ENCODE measurements at places on chromosomes 13 and 19.

DNA sequence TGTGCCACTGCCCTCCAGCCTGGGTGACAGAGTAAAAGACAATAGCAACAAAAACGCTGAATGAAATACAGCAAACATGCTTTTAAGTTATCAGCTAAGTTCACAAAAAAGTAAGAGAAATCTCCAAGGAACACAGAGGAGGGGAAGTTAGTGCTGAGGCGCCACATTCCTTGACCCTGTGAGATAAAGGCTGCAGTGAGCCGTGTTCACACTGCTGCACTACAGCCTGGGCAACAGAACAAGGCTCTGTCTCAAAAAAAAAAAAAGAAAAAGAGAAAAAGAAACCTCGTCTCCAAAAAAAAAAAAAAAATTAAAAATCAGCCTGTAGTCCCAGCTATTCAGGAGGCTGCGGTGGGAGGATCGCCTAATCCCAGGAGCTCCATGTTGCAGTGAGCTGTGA, 16.3 kb upstream of the DOCK6 start:
- no peak for DNase-seq

- no peak for DNase-seq
Measured at GRCh38 chr13:38535261-38535660, 151.6 kb upstream of the FREM2 start.

DNA sequence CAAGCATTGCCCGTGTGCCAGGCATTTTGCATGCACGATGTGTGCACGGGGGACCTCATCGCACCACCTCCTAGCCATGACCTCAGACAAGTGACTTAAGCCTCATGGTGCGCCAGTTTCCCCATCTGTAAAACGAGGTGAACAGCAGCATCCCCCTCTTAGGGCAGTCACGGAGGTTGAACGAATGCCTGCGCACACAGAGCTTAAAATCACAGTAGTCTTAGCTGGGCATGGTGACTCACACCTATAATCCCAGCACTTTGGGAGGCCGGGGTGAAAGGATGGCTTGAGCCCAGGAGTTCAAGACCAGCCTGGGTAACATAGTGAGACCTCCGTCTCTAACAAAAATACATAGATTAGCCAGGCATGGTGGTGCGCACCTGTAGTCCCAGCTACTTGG, 48.6 kb downstream of the PIN1 start:
- no peak for DNase-seq

GRCh38 chr13:46100191-46100815, 4.5 kb downstream of the CPB2 start:
- DNase-seq, result no peak

GRCh38 chr19:41324231-41324702, 14.3 kb downstream of the CCDC97 start:
- DNase-seq, result no peak

DNA sequence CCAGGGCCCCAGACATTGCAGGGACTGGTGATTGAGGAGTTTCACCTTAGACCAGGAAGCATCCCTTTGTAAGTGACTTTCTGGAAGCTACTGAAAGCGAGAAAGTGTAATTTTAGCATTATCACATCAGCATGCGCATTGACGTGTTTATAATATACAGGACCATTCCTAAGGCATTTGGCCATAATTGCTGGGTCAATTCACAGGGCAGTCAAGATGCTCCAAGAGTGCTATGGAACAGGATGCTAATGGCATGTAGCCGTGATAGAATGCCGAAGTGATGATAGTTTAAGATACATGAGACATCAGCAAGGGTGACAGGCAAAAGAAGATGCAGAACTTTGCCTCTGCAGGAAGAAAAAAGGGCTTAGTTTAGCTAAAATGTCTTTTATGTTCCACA, 347.6 kb upstream of the NBEA start:
- DNase-seq, result no peak

GRCh38 chr13:74299721-74300120, 165.5 kb upstream of the KLF12 start:
- no peak for DNase-seq

DNA sequence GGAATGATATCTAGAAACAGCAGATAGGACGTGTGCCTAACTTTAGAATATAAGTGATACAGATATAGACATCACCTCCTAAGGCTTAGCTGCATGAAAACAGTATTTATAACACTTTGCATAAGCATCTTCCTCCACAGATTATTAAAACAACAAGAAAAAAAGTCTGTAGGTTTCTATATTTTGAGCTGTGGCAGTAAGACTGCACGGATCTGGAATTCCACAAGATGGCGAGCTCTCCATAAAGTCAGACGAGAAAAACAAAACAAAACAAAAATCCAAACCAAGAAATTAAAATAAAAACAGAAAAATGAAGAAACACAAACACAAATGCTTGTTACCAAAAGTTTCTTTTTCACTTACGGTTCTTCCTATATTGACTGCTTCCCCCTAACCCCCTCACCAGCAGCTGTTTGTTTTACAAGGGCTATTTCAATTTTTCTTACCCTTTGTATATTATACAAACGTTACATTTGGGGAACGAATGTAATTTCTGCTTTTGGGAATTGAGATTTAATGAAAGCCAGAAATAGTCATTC, 285.8 kb downstream of the MYO16 start:
- DNase-seq, result no peak

DNA sequence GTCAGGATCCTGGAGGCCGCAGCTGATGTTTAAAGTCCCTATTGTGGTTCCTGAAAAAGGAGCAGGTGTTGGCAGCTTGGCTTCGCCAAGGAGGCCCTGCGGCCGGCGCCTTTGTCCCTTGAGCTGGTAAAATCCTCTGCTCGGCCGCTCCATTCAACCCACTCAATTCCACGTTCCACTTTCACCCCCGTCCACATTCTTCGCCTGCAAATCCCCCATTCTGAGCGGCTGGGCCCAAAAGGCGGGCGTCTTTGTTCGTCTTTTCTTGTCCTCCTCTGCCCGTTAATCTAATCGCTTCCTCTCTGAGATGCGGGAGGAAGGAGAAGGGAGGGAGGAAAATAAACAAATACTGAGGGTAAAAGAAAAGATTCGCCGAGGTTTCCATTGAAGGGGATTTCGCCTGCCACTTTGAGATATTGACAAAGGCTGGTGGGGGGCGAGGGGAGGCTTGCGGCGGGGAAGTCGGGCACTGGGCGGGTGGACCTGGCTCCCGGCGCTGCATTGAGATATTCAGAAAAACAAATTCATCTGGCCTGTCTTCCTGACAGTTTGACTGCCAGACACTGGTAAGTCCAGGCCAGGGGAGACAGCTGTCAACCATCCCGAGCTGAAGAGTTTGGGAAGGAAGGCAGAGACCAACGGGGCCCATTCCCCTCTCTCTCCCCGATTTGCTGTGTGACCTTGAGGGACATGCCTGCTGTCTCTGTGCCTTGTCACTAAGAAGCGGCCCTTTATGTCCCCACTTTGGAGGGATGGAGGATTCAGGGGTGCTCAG, 37.6 kb downstream of the ZNRF4 start:
- no peak for DNase-seq

DNA sequence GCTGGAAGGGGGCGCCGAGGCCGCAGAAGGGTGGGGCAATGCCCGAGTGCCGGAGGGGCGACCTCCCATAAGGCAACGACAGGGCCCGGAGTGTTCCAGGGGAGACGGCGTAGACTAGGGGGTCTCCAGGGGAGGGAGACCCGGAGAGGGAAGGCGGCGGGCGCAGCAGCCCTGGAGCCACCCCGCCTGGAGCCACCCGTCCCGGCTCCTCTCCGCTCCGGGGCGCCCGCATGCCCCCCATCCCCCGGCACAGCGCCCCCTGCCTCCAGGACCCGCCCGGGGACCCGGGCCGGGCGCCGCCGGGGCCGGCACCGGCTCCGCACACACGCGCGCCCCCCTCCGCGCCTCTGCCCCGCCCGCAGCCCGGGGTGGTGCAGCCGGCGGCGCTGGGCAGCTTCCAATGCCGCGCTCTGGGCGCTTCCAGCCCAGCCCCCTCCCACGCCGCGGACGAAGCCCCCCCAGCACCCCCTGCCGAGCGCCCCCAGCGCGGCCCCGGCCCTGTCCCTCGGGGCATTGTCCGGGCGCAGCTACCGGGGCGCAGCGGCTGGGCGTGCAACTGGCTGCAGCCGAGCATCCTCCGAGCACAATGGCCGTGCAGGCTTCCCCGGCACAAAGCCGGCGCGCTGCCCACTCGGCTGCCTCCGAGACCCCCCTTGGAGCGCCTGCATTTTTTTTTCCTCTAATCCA, 519 bp downstream of the PTPRS start:
- no peak for DNase-seq

GRCh38 chr19:21602082-21602658, 96.8 kb downstream of the ZNF429 start:
- no peak for DNase-seq

GRCh38 chr13:72643311-72643989, 84.0 kb downstream of the MZT1 start:
- DNase-seq, result peak; percentile 49

DNA sequence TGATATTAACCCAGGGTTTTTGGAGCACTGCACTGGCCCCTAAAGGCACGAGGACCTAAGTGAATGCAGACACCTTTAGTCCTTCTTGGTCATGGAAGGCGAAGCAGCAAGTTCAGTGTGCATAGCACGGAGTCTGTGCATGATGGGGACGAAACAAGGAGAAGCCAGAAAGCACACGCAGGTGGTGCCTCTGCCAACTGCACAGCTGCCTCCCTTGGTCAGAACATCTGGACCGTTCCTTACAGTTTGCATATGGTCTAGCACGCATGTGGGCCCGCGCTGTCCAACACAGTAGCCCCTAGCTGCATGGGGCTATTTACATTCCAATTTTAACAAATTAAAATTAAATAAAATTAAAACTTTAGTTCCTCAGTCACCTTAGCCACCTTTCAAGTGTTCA, 44.0 kb downstream of the FLT3 start:
- no peak for DNase-seq

GRCh38 chr19:1826557-1827521, 14.8 kb upstream of the ATP8B3 start:
- DNase-seq, result no peak

GRCh38 chr19:48819366-48819816, 8.6 kb upstream of the BCAT2 start:
- DNase-seq, result no peak

DNA sequence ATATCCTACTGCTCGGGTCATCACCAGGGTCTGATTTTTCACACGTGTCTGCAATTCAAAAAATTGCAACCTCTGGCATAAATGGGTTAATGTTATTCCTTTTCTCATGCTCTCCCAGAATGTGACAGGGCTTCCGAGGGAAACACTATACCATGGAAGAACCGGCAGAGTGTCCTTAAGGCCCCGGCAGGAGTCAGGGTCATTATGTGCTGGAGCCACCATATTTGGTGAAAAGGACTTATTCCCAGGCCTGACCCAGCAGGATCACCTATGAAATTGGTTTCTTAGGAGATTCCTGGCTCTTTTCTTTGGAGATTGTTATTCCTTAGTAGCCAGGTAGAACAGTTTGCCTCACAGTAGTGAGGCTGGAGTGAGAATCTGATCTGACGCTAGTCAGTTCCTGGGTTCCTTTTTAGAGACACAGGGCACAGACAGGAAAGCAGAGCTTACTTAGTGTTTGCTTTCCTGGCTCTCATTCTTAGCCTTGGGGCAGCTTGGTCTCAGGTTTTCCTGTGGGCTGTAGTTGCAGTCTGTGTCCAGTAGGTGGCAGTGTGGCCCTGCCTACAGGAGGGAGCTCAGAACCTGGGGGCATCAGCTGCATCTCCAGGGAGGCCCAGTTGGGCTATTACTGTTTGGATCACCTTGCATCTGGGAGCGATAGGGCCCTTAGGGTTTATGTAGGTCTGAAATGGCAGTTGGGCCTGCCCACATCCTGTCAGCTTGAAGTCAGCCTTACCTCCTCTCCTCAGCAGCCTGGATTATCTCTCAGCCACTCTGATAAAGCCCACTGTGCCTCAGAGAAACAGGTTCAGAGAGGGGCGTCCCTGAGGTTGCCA, 12.4 kb downstream of the SNRNP70 start:
- DNase-seq, result peak; percentile 66

GRCh38 chr13:33560726-33561125, 257.2 kb upstream of the RFC3 start:
- DNase-seq, result no peak

- no peak for DNase-seq
Measured at GRCh38 chr13:38381890-38382289, 32.2 kb downstream of the UFM1 start.

DNA sequence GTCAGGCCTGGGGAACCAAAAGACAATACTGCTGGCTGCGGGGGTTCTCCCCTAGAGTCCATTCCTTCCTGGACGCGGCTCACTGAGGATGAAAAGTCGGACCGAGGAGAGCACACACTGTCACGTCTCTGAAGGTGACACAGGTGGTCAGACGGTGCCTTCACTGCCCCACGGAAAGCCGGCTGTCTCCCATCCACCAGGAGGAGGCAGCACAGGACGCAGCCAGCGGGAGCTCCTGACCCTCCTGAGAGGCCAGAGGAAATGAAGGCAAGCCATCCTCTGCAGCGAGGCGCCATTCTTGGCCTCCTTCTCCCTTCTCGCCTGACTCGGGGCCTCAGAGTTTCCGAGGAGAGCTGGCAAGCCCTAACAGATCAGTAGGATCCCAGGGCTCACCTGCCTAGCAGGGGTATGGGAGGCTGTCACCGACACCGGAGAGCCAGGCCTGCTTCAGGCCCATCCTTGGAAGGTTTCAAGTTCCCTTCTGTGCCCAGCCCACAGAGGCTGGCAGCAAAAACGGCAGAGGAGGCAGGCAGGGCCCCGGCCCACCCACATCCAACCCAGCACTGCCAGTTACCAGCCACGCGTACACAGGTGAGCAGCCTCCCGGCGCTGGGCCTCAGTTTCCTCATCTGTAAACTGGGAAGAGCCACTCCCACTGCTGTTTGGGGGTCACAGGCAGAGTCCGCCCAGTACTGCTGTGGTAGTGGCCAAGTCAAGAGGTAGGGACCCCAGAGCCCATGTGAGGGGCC, 4.5 kb downstream of the REXO1 start:
- no peak for DNase-seq

DNA sequence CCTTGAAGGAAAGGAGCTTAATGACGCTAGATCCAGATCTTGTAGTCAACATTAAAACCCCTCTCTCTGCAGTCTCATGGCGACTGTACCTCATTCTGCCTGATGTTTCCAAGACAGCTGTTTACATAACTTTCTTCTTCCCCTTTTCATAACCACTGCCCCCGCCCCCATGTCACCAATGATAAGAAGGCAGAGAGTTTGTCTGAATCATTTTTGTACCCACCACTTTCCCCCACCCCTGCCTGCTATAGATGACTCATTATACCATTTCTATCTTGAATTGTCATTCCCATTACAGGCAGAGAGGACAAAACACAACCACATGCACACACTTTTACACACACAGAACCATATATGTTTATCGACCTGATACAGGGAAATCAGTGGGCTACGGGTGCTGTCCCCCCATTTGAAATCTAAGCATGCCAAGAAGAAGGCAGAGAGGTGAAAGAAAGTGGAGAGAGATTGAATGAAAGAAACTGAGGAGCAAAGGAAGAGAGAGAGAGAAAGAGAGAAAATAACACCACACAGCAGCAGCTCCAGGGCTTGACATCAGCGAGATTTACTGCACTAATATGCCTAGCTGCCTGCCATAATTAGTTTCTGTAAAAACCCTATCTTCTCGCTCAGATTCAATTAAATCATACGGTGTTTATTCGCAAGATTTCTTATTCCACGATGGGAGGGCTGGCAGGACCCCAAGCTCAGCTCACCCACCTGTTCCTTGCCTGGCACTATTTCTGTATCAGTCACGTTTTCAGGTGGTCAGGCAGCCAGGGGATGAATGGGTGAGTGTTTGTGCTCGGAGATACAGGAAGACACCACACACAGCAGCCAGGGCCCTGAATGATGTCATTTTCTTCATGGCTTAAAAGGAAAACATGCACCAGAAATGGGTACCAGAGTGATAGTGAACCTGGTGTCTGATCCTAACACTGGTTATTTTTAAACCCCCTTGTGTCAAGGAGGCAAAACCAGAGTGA, 114.3 kb upstream of the SERP2 start:
- peak; percentile 67 for DNase-seq

- DNase-seq, result no peak
Measured at GRCh38 chr19:6164906-6165531, 29.6 kb downstream of the ACSBG2 start.
